ENCODE measurements at places on chromosomes 7 and 10.

DNA sequence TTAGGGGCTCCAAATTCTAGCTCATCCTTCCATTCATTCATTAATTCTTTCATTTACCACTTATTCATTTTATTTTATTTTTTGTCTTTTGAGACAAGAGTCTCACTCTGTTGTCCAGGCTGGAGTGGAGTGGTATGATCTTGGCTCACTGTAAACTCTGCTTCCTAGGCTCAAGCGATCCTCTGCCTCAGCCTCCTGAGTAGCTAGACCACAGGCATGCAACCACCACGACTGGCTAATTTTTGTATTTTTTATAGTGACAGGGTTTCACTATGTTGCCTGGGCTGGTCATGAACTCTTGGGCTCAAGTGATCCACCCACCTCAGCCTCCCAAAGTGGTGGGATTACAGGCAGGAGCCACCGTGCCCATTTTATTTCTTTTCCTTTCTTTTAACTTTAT is 31.6 kb downstream of the FGF8 start:
- DNase-seq: no peak

DNA sequence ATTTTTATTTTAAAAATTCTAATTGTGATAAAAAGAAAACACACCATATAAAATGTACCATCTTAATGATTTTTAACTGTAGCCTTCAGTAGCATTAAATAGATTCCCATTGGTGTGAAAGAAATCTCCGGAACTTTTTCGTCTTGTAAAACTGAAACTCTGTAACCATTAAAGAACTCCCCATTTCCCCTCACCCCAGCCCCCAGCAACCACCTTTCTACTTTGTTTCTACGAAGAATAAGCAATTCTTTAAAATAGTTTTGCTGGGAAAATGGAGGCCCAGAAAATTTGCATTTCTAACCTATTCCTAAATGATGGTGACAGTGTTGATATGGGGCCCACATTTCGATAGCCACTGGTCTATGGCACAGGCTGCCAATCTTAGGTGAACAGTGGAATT is 305.4 kb upstream of the PFKP start:
- DNase-seq: no peak

DNA sequence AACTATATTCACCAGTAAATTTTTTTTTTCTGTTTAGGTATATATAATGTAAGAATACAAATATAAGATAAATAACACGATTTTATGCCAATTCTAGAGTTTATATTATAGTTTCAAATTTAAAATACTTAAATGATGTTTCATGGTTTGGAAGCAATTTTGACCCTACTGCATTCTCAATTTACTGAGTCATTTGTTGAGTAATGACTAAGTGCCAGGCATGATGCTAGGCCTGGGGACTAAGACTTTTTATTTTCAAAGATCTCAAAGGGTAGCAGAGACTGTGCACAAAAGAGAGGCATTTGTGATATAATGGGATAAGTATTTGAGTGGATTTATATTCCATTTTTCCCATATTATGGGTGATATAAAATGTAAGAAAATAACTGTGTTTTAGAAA is 78.9 kb upstream of the SMIM30 start:
- no peak for DNase-seq

- peak; percentile 78 for DNase-seq
Observed at GRCh38 chr10:91617072-91617609, 15.7 kb downstream of the PPP1R3C start.

DNA sequence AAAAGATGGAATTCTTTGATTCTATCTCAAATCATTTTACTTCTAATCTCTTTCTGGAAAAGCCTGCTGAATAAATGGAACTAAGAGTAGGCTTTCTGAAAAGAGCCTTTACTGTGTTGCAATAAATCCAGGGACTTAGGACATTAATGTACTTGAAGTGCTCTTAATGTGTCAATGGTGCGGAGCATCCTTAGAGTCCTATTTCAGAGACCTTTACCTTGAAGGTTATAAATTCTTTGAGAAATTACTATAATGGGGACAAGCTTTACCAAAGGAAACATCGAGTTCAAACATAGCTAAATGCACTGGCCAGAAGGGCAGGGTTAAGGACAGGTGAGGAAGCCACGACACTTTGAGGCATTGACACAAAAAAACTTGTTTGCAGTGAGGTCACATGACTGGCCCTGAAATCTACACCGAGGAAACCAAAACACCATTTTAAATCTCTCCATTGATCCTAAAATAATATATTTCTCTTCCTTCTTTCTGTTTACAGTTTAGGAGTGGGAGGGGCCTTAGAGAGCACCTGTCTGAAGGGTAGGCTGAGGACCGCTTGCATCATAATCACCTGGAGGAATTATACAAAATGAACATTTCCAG is 48.1 kb upstream of the EXOC6 start:
- no peak for DNase-seq

DNA sequence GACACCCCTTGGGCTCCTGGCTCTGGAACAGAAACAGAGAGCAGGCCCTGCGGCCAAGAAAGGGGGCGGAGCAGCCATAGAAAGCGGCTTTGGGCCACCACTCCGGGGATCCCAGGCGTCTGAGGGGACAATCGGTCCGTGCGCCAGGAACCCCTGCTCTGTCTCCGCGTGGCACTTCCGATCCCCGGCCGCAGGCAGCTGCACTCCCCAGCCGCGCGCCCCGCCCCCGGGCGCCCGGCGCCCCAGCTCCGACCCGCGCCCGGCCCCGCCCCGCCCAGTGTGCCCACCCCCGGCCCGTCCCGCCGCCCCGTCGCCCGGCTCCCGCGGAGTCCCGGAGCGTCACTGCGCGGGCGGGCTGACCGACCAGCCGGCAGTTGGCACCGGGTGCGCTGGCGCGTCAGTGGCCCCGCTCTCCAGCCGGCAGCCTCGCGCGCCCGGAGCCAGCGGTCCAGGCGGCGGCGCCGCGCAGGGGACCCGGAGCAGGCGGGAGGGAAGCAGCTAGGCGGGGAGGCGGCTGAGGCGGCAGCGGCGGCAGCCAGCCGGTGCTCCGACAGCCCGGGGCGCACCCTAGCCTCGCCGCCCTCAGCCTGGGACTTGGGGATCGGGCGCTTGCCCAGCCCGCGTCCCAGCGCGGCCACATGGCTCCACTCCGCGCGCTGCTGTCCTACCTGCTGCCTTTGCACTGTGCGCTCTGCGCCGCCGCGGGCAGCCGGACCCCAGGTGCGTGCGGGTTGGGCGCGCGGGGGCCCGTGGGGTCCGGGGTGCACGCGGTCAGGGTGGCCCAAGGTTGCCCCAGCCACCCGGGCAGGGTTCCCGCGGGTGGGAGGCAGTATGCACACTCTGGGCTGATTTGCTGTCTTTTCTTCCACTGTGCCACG is at the start of gene ADAMTS14:
ADAMTS14 (plus strand) TSS at position 342 of the 878 bp plus-strand sequence; CDS start at position 639, 297 bp downstream.
- peak; percentile 41 for DNase-seq

- DNase-seq: no peak
Observed at GRCh38 chr7:85095366-85095765, 91.5 kb downstream of the SEMA3D start.

DNA sequence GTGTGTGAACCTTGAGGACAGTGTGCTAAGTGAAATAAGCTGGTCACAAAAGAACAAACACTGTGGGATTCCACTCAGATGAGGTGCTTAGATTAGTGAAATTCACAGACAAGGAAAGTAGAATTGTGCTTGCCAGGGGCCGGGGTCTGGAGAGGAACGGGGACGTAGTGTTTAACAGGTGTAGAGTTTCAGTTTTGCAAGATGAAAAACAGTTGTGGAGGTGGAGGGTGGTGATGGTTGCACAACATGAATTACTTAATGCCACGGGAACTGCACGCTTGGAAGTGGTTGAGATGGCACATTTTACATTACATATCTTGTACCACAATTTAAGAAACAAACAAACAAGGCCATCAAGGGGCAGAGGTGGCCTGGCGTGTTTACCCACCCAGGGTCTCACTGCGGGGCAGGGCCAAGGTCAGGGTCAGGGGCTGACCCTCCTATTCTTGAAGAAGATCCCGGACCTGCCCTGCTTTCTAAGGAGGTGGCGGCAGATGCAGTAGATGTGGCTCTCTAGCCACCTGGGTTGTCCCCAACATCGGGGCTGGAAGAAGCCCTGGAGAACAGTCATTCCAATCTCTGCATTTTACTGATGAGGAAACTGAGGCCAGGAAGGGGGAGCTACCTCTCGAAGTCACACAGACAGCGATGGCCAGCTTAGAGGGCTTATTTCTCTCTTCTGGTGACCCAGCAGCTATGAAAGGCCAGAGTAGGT is 91.5 kb upstream of the LRRC4 start:
- no peak for DNase-seq

- no peak for DNase-seq
Observed at GRCh38 chr7:108196004-108196403, 65.8 kb upstream of the LAMB4 start.

GRCh38 chr7:74082770-74083116 is 861 bp upstream of the LIMK1 start:
- DNase-seq: no peak

GRCh38 chr7:40546616-40547501 is 412.1 kb downstream of the SUGCT start:
- DNase-seq: peak; percentile 53

DNA sequence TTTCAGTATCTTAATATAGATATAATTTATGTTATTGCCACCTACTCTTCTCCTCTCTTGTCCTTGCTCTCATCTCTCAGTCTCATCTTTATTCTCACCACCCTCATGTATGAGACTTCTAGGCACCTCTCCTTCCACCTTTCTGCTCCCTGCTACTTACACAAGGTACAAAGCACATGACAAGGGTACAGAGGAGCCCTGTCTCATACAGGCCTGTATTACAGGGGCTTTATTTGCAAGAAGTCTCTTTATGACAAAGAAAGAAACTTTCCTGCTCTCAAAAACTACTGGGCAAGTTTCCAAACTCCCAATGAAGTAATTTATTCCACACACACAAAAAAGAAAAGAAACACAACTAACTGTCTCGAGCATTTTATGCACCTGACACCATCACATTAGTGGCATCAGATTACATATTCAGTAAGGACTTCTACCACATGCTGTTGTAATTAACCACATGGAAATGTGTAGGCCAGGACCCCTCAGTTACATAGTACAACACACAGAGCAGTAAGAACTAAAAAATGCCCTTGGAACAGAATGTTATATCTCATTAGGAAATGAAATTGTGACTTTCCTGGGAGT is 253.1 kb downstream of the FZD1 start:
- DNase-seq: no peak

DNA sequence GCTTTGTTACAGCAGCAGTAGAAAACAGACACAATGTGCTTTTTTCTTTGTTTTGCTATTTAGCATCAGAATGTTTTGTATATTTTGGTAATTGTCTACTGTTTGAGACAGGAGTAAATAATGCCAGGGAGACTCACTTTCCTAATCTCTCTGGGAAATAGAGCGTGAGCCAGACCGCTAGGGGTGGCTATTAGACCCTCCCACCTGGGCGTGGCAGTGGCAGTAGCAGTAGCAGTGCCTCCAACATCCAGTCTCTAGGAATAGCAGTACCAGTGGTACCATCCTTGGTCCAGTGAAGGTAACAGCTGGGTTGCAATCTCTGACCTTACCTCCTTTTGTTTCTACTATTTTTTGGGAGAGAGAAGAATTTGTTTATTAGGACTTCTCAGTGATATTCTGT is 165.7 kb upstream of the MAGI2 start:
- no peak for DNase-seq

GRCh38 chr7:102044984-102045673 is 227.7 kb downstream of the CUX1 start:
- no peak for DNase-seq
